ENCODE measurements at places on chromosomes 1 and 21.

- no peak for DNase-seq
These were observed 611.2 kb upstream of the ADGRL4 start for GRCh38 chr1:79617777-79618176.

GRCh38 chr21:25361097-25361496 is 246.2 kb downstream of the MRPL39 start:
- DNase-seq: no peak

GRCh38 chr1:197621761-197622160 is 153.5 kb downstream of the DENND1B start:
- no peak for DNase-seq

DNA sequence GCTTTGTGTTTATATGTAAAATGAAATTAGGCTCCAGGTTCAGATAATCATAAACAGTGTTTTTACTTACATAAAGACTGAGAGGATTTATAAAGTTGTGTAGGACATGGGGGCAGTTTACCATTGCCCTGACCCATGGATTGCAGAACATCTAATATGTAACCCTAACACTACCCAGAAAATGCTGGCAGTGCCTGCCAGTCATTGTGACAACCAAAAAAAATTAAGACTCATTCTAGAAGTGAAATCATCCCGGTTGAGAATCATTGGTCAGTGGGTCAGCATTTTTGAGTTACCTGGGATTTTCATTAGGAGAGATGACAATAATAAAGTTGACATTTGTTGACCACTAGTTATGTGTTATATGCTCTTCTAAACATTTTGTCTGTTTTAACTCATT is 31.2 kb upstream of the THEM4 start:
- no peak for DNase-seq

- DNase-seq: no peak
These were observed 137.2 kb downstream of the LRIG2 start for GRCh38 chr1:113210248-113210647.

DNA sequence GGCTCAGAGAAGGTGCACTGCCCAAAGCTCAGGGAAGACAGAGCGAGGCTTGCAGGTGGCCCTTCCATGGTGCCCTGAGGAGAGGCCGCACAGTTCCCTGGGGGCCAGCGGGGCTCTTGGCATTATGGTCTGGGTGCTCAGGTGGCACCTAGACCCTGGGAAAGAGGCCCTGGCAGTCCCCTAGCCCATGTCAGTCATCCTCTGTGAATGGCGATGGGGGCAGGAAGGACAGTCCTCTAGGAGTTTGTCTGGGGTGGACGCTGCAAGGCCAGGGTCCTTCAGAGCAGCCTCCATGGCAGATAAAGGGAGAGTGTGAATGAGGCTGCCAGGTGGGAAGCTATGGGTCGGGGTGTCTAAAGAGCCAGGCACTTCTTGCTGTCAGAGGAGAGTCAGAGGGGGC is 345.9 kb upstream of the VAMP3 start:
- no peak for DNase-seq

- DNase-seq: no peak
These were observed 16.4 kb downstream of the IFNGR2 start for GRCh38 chr21:33419538-33420123.

DNA sequence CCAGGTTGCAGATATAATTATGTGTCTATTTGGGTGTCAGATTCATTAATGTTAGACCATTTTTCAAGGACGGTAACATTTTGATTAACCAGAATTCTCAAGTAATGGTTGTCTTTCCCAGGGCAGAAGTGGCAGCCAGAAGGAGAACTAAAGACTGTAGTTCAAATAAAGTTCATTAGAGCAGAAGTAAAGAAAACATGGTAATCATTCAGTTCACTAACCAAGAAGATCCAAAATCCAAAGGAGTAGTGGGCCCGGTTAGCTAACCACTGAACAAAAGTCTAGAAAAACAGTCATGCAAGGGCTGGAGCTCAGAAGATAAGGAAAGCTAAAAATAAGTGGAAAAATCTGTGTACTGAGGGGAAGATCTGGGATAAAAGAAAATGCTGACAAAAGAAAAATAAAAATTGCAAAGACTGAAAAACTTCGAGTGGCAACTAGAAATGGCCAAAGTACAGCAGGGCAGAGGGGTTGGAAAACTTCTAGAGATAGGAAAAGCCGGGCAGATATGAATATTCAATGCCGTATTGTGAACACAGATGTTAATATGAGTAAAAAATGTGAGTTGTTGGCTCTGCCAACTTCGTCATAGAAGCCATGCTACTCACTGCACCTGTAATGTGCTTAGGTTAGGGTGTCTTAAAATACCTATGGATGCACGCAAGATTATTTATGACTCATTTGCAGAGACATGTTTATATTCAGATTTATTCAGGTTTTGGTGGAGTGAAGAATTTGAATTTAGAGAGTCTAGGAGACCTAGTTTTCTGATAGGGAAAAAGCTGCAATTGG is 925.9 kb downstream of the LTN1 start:
- DNase-seq: no peak

GRCh38 chr1:118136187-118136941 is 48.7 kb downstream of the SPAG17 start:
- no peak for DNase-seq

GRCh38 chr1:161707503-161707902 is 474 bp downstream of the FCRLA start:
- no peak for DNase-seq

GRCh38 chr1:38095454-38095931 is 48.9 kb upstream of the POU3F1 start:
- DNase-seq: no peak

DNA sequence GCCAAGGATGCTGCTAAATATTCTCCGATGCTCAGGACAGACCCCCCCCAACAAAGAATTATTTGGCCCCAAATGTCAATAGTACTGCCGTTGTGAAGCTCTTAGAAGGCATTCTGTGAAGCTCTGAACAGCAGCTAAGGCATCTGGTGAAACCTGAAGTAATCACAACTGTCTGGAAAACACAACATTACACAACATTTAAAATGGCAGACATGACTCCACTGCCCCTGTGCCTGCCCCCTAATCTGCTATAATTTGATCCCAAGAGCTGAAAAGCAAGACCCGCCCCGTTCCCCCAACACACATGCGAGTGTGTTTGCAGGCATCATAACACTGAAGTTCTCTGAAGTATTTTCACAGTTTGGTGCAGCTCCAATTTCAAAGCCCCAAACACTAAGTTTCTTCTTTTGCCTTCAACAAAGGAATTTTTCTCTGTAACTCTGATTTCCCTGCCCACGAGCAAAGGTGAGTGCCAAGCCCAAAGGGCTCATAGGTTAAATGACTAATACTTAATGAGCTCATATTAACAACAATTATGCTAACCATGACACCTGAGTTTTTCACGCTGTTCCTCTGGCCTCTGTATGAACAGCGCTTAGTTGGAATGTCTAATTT is 129.2 kb downstream of the CLIC6 start:
- no peak for DNase-seq

DNA sequence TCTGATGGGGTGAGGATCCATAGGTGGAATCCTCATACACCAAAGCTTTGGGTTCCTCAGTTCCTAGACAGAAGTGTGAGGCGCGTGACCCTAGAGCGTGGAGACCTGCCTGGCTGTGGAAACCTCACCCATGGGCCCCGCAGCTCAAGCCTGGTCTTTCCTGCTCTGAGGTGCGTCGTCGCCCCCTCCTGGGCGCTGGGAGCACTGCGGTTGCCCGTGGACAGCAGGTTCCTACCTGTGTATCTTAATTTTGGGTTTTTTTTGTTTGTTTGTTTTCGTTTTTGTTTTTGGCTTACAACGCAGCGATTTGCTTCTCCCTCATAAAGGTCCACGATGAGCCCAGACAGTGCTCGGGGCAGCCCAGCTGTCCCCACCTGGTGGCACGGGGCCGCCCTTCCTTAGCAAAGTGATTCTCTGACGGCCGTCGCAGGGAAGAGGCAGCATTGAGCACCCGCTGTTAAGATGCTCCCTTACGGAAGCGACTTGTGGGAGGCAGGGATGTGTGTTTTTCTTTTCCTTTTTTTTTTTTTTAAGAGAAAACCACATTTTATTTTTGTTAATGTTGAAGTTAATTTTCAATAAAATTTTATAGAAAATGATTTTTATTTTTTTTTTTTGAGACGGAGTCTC is 36.5 kb upstream of the TRAPPC10 start:
- no peak for DNase-seq

GRCh38 chr1:116252785-116253184 is 120.3 kb upstream of the ATP1A1 start:
- DNase-seq: no peak

GRCh38 chr1:118013938-118014337 is 84.4 kb downstream of the WDR3 start:
- DNase-seq: no peak

DNA sequence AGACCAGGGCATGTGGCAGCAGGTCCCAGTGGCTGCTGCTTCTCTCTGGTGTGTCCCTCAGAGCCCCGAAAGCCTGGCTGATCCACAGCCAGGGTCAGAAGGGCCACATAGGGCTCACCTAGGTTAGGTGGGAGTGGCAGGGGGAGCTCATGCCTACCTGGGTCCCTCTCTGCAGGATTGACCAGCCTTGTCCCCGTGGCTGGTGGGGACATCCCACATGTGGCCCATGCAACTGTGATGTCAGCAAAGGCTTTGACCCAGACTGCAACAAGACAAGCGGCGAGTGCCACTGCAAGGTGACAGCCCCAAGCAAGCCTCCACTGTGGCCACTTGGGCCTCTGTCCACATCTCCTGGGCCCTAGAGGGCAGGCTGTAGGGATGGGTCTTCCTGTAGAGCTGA is 15.7 kb downstream of the CELSR2 start:
- no peak for DNase-seq

- DNase-seq: no peak
These were observed 70.1 kb downstream of the PGM1 start for GRCh38 chr1:63663301-63663700.

- DNase-seq: peak; percentile 12
These were observed 3.3 kb upstream of the DENND2D start for GRCh38 chr1:111203681-111204200.

- DNase-seq: no peak
These were observed 47.3 kb upstream of the LRRC52 start for GRCh38 chr1:165496501-165496900.

- DNase-seq: no peak
These were observed 1.8 kb downstream of the NCDN start for GRCh38 chr1:35559317-35559944.

GRCh38 chr21:33543505-33544129 is 779 bp downstream of the SON start:
- DNase-seq: no peak

GRCh38 chr1:78716186-78716585 is 66.6 kb downstream of the IFI44 start:
- DNase-seq: no peak

DNA sequence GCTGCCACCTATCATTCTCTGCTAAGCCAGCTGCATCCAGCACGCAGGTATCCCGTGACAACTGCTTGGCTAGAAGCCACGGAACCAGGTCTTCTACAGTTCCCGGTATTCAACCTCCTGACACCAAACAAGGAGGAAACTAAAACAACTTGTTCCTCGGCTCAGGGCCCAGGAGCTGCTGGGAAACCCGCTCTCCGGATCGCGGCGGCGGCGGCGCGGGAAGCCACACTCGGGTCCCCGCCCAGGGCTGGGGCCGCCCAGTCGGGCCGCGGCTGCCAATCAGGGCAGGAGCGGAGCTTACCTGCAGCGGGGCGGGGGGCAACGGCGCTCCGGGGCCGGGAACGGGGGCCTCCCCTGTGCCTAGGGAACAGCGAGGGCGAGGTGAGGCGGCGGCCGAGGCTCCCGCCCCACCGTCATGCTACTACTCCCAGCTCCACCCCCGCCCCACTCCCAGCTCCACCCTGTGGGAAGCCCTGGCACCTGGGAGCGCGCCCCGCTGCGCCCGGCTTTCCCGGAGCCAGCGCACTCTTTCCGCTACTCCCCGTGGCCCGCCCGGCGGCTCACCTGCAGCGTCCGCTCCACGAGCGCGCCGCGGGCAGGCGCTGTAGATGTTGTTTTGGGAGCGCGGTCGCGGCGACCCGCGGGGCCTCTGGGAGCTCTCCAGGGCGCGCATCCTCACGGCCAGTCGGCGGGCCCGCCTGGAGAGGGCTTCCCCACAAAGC is 12.1 kb downstream of the IL24 start:
- no peak for DNase-seq

- DNase-seq: no peak
These were observed 49.1 kb downstream of the ERI3 start for GRCh38 chr1:44305962-44306422.

GRCh38 chr21:43196826-43197225 is 28.0 kb downstream of the CRYAA start:
- DNase-seq: no peak

DNA sequence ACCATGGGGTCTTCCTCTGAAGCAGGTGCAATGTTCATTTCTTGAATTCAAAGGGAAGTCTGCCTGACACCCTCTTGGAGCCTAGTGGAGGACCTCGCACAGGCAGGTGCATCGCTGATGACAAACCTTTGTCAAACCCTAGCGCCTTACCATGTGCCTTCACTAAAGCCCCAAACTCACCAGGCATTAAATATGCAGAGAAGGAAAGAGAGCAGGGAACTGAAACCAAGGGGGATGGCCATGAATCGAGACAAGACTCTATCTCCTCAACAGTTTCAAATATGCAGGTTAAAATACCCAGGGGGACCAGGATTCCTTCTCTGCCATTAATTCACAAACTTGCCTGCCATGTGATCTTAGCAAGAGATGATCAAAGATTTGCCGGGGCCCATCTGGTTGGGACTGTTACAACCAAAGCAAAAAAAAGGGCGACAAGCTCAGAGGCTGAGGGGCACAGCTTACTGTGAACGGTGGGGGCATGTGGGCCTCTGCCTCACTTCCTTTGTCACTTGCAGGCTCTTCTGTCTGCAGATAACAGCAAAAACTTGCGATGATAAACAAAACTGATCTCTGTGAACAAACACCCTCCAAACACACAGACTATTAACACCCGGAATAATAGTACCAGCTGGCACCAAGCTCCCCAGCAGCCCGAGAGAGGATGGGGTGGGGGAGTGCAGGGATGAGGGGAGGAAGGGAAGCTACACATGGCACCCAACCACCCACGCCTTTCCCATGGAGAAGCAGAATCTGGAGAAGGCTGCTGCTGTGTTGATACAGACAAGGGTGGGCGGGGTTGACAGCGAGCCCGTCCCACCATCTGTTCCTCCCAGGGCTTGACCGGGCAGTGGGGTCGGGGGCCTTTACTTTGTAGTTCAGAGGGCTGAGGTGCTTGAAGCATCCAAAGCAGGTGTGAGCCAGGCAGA is 33.9 kb downstream of the TMEM63A start:
- DNase-seq: no peak

DNA sequence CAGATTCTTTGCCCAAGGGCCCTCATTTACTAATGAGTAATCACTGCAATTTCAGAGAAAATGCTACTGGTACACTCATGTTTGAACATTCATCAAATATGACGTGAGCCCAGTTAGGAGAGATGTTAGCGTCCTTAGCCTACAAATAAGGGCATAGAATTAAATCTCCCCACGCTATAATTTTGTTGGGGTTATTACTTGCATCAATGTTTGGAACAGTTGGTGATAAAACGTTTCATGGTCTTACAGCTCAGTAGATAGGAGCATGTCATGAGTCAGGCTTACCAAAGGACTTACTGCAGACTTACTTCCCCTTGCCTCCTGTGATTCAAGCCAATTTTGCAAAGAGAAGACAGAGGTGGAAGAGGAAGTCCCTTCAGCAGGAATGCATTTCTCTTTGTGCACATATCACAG is 304.0 kb downstream of the KIF26B start:
- DNase-seq: no peak
